ENCODE measurements at places on chromosomes 4 and X.

- H3K4me3 ChIP-seq = no peak overlapping the region
- DNase-seq = no peak
Observed at GRCh38 chrX:117989512-117989911, 127.1 kb downstream of the KLHL13 start.

- no peak overlapping the region for H3K4me3 ChIP-seq
- peaks cover 61% of the 10 kb centered on the region for H3K27me3 ChIP-seq
- DNase-seq = no peak
Observed at GRCh38 chrX:11540532-11541377, 125.0 kb downstream of the ARHGAP6 start.

DNA sequence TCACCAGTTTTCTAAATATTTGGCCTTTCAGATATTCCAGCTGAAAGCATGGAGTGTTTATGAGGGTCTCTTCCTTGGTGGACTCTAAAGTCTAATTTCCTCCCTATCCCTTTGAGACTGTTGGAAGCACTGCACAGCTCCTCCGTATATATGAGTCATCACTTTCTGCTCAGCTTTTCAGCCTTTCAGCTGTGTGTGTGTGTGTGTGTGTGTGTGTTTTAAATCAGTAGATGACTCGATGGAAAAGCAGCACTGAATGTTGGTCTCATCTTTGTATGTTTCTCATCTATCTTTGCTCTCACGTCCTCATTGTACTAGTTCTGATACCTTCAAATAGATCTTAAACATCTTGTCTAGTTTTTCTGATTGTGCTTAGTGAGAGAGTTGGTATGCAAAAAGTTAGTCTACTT is 81.6 kb downstream of the ZFX start:
- H3K4me3 ChIP-seq = no peak overlapping the region
- peaks cover 7% of the 10 kb centered on the region for H3K4me1 ChIP-seq
- H3K27me3 ChIP-seq = peaks cover 23% of the 10 kb centered on the region
- H3K36me3 ChIP-seq = no peaks in the 10 kb centered on the region
- no peak for DNase-seq

GRCh38 chr4:87266986-87267385 is 46.6 kb upstream of the KLHL8 start:
- H3K4me1 ChIP-seq = peaks cover 2% of the 10 kb centered on the region
- no peak overlapping the region for H3K27ac ChIP-seq
- DNase-seq = no peak
- no peaks in the 10 kb centered on the region for H3K27me3 ChIP-seq
- no peaks in the 10 kb centered on the region for H3K36me3 ChIP-seq

DNA sequence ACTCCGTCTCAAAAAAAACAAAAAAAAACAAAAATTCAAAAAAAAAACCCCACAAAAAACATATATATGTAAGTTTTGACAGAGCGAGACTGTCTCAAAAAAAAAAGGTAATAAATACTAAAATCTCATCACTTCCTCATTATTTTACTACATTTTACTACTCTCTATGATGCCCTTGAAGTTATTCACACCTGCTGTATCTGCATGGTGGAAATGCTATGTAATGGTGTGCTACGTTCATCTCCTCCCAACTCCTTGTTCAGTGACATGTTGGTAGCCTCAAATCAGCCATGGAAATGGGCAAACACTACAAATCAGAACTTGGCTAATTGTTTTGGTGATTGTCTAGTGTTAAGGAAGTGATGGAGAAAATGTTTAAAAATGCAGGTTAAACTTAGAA is 11.8 kb downstream of the RPS4X start:
- H3K4me1 ChIP-seq = peaks cover 18% of the 10 kb centered on the region
- no peak overlapping the region for H3K4me3 ChIP-seq
- H3K36me3 ChIP-seq = peaks cover 45% of the 10 kb centered on the region
- no peak for DNase-seq
- no peaks in the 10 kb centered on the region for H3K27me3 ChIP-seq
- H3K27ac ChIP-seq = no peak overlapping the region

GRCh38 chrX:63784346-63784901 is 590 bp downstream of the ARHGEF9 start:
- DNase-seq = no peak

GRCh38 chr4:34309383-34309906 is 1934.9 kb downstream of the ARAP2 start:
- no peaks in the 10 kb centered on the region for H3K36me3 ChIP-seq
- no peaks in the 10 kb centered on the region for H3K27me3 ChIP-seq
- no peaks in the 10 kb centered on the region for H3K4me1 ChIP-seq
- no peak overlapping the region for H3K4me3 ChIP-seq
- no peak overlapping the region for H3K27ac ChIP-seq

- no peak overlapping the region for H3K27ac ChIP-seq
- no peak for DNase-seq
- no peak overlapping the region for H3K4me3 ChIP-seq
- H3K4me1 ChIP-seq = peaks cover 6% of the 10 kb centered on the region
- H3K36me3 ChIP-seq = no peaks in the 10 kb centered on the region
Observed at GRCh38 chr4:54954656-54955388, 170.6 kb downstream of the KDR start.

- H3K36me3 ChIP-seq = no peaks in the 10 kb centered on the region
- H3K27me3 ChIP-seq = peaks cover 51% of the 10 kb centered on the region
- no peak for DNase-seq
- peaks cover 10% of the 10 kb centered on the region for H3K4me1 ChIP-seq
Observed at GRCh38 chr4:76898385-76898692, 395 bp upstream of the SOWAHB start.

- peaks cover 4% of the 10 kb centered on the region for H3K36me3 ChIP-seq
- no peaks in the 10 kb centered on the region for H3K27me3 ChIP-seq
- H3K4me1 ChIP-seq = peaks cover 59% of the 10 kb centered on the region
- H3K27ac ChIP-seq = no peak overlapping the region
Observed at GRCh38 chr4:6779667-6780565, 2.6 kb upstream of the KIAA0232 start.

GRCh38 chr4:165502916-165503907 is 124.4 kb downstream of the CPE start:
- H3K27ac ChIP-seq = no peak overlapping the region
- H3K36me3 ChIP-seq = no peaks in the 10 kb centered on the region
- peaks cover 11% of the 10 kb centered on the region for H3K4me1 ChIP-seq
- peaks cover 8% of the 10 kb centered on the region for H3K27me3 ChIP-seq
- no peak overlapping the region for H3K4me3 ChIP-seq

GRCh38 chr4:103449296-103450023 is 251.3 kb upstream of the CENPE start:
- H3K27me3 ChIP-seq = no peaks in the 10 kb centered on the region
- no peaks in the 10 kb centered on the region for H3K36me3 ChIP-seq
- no peaks in the 10 kb centered on the region for H3K4me1 ChIP-seq
- H3K4me3 ChIP-seq = no peak overlapping the region

GRCh38 chr4:11746734-11747133 is 318.0 kb upstream of the HS3ST1 start:
- H3K27me3 ChIP-seq = peaks cover 3% of the 10 kb centered on the region
- DNase-seq = no peak
- H3K27ac ChIP-seq = no peak overlapping the region
- H3K36me3 ChIP-seq = no peaks in the 10 kb centered on the region
- H3K4me1 ChIP-seq = no peaks in the 10 kb centered on the region

DNA sequence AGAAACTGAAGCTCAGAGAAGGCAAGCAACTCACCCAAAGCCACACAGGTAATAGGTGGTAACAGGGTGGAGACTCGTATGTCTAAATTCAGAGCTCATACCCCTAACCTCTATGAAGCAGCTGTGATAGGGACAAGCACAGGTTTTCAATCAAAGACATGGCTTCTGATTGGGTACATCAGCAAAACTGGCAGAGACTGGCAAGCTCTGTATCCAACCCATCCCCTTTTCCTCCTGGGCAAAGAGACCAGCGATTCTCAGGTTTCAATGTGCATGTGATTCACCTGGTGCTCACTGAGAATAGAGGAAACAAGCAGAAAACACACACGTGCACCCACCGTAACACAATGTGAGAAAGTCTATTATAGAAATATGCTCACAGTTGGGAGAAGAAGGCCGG is 153.0 kb downstream of the SMIM20 start:
- H3K36me3 ChIP-seq = no peaks in the 10 kb centered on the region
- no peak for DNase-seq
- H3K4me1 ChIP-seq = peaks cover 20% of the 10 kb centered on the region
- peaks cover 2% of the 10 kb centered on the region for H3K27me3 ChIP-seq
- H3K27ac ChIP-seq = no peak overlapping the region
- no peak overlapping the region for H3K4me3 ChIP-seq

DNA sequence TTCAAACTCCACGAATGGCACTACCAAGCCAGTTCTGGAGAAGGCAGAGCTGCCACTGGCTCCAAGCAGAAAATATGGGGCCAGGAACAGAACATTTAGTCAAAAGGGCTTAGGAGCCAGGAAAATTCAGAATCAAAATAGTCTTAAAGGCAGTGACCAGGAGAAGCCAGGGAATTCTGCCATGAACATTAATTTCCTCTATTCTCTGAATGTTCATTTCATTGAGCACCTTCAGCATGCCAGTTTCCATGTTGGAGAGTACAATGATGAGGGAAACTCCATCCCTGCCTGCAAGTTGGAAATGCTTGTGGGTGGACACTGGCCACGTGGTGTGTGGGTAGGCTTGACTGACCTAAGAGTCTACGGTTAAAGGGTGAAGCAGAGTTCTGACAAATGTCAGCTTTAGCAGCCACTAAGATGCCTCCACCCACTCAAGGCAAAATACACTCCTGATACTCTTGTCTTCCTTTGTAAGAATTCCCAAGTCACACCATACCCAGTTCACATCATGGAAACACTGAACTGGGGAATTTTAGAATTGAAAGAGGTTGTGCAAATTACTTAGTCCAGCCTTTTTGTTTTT is 190.1 kb upstream of the C1QTNF7 start:
- H3K4me3 ChIP-seq = no peak overlapping the region
- H3K27ac ChIP-seq = no peak overlapping the region
- peaks cover 24% of the 10 kb centered on the region for H3K4me1 ChIP-seq
- H3K36me3 ChIP-seq = no peaks in the 10 kb centered on the region

DNA sequence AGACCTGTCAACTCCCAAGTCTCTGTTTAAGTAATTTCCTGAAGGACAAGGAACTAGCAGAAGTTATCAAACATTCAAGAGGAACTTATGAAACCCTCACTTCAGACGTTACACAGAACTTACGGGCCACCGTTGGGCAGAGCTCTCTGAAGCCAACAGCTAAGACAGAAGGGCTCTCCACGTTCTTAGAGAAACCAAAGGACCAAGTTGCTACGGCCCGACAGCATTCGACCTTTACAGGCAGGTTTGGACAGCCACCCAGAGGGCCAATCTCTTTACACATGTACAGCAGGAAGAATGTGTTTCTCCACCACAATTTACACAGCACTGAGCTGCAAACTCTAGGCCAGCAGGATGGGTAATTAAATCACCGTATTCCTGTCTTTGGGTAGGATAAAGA is 705.1 kb upstream of the GRID2 start:
- H3K4me3 ChIP-seq = no peak overlapping the region
- H3K27ac ChIP-seq = no peak overlapping the region
- H3K27me3 ChIP-seq = no peaks in the 10 kb centered on the region

DNA sequence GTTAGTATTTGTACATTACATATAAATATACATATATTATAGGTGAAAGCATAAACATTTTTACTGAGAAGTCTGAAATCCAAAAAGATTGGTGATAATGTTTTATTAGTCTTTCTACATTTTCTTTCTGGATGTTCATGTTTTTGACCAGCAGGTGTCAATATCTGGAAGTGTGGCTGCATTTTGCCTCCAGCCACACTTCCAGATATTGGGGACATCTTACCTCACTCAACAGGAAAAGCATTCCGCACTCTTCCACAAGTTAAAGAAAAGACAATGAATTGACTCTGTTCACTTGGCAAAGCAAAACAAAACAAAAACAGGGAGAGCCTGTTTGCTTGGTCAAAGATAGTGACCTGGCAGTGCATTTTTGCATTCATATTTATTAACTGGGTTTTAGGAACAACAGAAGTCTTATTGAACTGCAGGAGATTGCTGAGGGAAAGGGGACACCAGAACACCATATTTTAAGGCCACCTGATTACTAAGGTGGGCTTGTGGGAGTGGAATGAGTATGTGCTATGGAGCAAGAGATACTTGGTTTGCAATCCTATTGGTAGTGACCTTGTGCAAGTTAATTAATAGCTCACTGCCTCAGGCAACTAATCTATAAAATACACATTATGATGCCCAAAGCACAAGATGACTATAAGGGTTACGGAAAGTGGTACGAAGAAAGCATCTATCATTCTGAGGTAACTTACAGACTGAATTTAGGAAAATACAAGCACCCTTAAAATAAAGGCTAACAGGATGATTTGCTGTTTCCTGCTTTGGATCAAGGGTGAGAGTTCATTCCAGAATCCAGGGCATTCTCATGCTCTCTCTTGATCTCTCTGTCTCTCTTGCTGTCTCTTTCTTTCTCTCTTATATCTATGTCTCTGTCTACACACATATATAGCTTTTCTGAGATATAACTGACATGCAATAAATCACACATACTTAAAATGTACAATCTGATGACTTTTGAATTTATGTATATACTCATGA is 389.9 kb upstream of the EMCN start:
- H3K4me1 ChIP-seq = no peaks in the 10 kb centered on the region
- H3K27me3 ChIP-seq = no peaks in the 10 kb centered on the region
- H3K36me3 ChIP-seq = no peaks in the 10 kb centered on the region
- H3K27ac ChIP-seq = no peak overlapping the region
- no peak overlapping the region for H3K4me3 ChIP-seq

GRCh38 chrX:19566359-19567222 is 51.3 kb upstream of the MAP3K15 start:
- H3K36me3 ChIP-seq = peaks cover 46% of the 10 kb centered on the region
- no peak overlapping the region for H3K4me3 ChIP-seq
- peak; percentile 42 for DNase-seq
- peaks cover 18% of the 10 kb centered on the region for H3K27me3 ChIP-seq
- H3K27ac ChIP-seq = peak overlapping the region; percentile 96

- peaks cover 32% of the 10 kb centered on the region for H3K27me3 ChIP-seq
- no peak overlapping the region for H3K27ac ChIP-seq
- H3K4me3 ChIP-seq = no peak overlapping the region
- peaks cover 44% of the 10 kb centered on the region for H3K4me1 ChIP-seq
- no peaks in the 10 kb centered on the region for H3K36me3 ChIP-seq
Observed at GRCh38 chrX:39445336-39445735, 644.1 kb downstream of the MID1IP1 start.

DNA sequence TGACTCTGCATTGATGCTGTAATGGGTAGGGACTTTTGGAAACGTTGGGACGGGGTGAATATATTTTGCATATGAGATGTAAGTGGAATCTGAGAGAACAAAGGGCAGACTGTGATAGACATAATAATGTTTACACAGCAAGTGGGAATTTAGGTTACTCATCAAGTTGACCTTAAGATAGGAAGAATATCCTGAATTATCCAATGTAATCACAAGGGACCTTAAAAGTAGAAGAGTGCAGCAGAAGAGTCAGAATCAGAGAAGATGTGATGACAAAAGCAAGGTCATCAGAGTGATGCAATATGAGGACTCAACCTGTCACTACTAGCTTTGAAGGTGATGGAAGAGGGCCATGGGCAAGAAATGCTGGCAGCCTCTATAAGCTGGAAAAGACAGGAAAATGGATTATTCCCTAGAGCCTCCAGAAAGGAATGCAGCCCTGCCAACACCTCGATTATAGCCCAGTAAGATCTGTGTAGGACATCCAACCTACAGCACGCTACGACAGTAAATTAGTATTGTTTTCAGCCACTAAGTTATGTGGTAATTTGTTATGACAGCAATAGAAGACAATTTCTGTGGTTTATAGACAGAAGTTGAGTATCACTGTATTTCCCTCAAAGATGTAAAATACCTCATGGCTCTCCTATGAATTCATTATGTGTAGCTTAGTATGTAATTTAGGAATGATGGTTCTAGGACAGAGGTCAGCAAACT is 26.4 kb downstream of the MORC4 start:
- no peaks in the 10 kb centered on the region for H3K4me1 ChIP-seq
- DNase-seq = no peak
- no peak overlapping the region for H3K4me3 ChIP-seq
- H3K36me3 ChIP-seq = peaks cover 23% of the 10 kb centered on the region

- no peak overlapping the region for H3K4me3 ChIP-seq
- peaks cover 57% of the 10 kb centered on the region for H3K27me3 ChIP-seq
- DNase-seq = no peak
- H3K36me3 ChIP-seq = no peaks in the 10 kb centered on the region
- peaks cover 21% of the 10 kb centered on the region for H3K4me1 ChIP-seq
Observed at GRCh38 chrX:17591741-17592110, 145.6 kb upstream of the SCML1 start.
